ENCODE measurements at places on chromosomes 1 and 21.

DNA sequence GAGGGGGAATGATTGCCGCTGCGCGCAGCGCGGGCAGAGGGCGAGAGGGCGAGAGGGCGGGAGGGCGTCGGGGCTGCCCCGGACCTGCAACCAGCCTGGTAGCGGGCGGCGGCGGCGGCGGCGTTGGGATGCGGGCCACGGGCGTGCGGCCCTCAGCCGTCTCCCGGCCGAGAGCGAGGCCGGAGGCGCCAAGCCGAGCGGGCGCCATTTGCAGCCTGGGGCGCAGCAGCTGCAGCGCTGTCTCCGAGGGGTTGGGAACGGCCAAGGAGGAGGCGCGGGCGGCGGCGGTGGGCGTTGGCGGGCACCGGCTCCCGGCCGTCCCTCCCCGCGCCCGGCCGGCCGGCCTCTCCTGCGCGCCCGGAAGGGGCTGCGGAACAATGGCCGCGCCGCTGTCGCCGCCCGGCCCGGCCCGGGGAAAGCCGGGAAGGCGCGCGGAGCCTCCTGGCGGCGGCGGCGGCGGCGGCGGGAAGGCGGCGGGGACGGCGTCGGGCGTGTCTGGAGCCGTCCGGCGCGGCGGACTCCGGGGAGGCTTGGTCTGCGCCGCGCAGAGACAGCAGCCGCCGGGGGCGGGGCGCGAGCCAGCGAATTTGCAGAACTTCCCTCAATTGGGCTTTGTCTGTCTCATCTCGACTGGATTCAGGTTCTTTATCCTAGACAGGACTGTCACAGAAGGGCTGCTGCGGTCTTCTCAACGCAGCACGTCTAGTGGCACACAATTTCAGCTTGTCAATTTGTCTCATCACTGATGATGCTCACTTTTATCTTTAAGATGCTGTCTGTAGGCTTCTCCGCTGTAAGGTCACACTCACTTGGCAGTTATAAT, 35.7 kb downstream of the ZBTB8B start:
- peak; percentile 72 for DNase-seq

GRCh38 chr1:97909266-97909665, 11.6 kb downstream of the DPYD start:
- DNase-seq, result no peak

DNA sequence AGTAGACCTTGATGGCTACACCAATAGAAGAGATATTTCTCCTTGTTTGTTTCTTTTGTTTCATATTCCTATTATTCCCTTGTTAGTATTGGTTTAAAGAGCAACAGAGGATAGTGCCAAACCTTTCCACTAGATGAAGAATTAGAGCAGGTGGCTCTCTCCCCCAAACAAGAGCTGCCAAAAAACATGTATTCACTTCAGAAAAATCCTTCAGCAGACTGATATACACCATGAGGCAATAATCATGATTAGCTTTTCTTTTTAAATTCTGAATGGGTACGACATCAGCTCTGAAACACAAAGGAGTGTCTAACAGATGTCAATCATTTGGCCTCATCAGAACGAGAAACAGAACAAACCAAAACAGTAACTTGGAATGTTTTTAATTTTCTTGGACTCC, 67.3 kb upstream of the MAP10 start:
- DNase-seq, result no peak

GRCh38 chr1:231093156-231093922, 53.3 kb upstream of the FAM89A start:
- DNase-seq, result no peak

DNA sequence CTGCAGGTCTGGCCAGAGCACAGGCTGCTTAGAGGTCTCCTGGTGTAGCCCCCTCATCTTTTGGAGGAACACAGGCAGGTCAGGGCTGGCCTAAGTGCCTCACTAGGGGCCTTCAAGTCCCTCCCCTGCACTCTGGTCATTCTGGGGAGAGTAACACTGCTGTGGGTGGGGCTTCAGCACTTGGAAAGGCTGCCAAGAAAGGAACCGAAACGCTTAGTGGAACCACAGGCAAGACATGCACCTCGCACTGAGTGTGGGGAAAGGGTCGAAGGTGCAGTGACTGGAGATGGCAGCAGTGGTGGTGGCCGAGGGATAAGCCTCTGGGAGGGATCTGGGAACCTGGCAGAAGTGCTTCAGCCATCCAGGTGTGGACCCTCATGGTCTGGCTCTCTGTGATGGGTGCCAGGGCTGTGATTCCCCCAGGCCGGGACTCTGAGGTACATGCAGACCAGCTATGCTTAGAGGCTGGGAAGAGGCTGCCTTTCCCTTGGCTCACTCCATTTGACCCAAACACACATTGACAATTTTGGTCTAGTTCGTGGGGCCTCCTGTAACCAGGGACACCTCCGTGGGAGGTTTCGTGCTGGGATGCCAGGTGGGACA, 182.9 kb upstream of the CSF3R start:
- DNase-seq, result no peak

GRCh38 chr1:113958691-113959090, 20.6 kb upstream of the OLFML3 start:
- DNase-seq, result no peak

GRCh38 chr1:184870319-184870718, 104.0 kb downstream of the NIBAN1 start:
- no peak for DNase-seq

DNA sequence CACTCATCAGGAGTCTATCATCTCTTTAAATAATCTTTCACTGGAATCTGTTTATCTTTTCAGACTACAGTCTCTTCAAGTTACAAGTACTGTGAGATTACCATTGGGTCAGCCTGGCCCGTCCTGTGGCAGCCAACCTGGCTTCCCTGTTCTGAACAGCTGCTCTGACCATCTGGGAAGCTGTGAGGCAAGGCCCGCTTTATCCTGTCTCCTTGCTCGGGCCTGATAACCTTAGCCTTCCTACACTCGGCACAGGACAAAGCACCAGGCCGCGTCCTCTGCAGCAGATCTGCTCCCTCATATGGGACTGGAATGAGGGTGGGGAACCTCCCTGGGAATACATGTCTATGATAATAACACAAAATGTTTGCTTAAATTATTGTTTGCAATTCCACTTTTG, 113.3 kb downstream of the PTPN14 start:
- DNase-seq, result no peak

DNA sequence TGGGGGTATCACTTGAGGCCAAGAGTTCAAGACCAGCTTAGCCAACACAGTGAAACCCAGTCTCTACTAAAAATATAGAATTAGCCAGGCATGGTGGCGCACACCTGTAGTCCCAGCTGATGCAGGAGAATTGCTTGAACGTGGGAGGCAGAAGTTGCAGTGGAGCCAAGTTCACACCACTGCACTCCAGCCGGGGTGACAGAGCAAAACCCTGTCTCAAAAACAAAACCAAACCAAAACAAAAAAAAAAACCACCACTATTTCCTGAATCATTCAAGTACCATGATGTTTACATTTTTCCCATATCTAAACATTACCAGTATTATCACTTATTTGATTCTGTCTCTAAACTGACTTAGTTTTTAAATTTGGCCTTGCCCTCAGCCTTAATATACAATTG, 29.5 kb downstream of the TUT4 start:
- DNase-seq, result no peak

- no peak for DNase-seq
Observed at GRCh38 chr21:42332557-42333317, 17.5 kb upstream of the TFF3 start.

DNA sequence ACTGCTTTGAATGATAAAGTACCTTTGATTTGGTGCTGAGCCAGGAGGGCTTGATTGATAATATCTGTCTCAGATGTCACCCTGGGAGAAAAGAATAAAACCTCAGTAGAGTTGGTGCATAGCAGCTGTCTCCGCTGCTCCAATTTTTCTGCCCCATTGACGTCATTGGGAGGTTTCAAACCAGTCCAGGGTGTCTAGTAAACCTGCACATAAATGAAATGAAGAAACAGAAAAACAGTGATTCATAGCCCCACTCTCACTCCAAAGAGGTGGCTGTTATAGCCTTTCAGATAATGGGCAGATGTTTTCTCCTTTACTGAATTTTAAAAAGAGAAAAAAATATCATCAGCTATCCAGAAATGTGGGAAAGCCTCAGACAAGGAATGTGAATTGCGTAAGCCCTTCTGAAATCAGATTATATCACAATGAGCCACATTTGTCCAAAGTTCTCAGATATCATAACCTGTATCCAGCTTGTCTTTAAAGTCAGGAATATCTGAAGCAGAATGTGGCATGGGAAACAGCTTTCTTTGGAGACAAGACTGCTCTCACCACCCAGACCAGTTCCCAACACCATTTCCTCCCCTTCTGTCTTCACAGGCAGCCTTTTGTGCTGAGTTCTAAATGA, 351.3 kb upstream of the SGIP1 start:
- DNase-seq, result peak; percentile 79

Measured in fibroblast of skin of abdomen (primary cell).